Activated CD4-positive, alpha-beta T cell treated with anti-CD3 and anti-CD28 coated beads, Interleukin-2, amount 50 U/mL, for 24 hours (primary cell): ENCODE measurements at places on chromosomes 16 and 17.
A peak's percentile ranks its signal among the peaks of the same experiment; 100 is the strongest.

GRCh38 chr16:11302977-11303376 lies 21.8 kb upstream of the PRM1 start:
- no peak for DNase-seq

GRCh38 chr16:63922560-63922959 lies 1199.3 kb downstream of the CDH11 start:
- DNase-seq, result no peak

DNA sequence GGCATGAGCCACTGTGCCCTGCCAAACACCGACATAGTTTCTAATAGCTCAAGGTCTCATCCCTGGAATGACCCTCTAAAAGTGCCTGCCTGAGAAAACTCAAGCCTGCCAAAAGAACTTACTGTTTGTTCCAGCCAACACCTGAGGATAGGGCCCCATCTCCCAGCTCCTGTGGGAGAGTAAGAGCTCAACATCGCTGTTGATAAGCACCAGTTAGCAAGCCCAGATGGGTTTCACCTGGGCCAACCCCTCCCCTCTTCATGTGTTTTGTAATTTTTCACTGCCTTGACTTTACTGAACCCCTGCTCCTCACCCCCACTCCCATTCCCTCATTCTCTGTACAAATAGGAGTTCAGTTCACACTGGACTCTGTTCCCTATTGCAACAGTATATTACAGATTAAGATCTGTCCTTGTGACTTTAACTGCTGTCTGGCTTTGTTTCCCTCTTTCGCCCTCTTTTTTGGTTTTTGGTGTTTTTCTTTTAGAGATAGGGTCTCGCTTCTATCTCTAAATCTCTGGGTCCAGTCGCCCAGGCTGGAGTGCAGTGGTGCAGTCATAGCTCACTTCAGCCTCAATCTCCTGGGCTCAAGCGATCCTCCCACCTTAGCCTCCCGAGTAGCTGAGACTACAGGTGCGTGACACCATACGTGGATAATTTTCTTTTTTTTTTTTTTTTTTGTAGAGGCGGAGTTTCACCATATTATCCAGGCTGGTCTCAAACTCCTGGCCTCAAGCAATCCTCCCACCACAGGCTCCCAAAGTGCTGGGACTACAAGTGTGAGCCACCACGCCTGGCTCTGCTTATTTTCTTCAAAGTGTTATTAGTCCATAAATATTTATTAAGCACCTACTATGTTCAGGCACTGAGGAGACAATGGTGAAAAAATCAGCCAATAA lies 12.3 kb downstream of the NUPR1 start:
- no peak for DNase-seq

- DNase-seq, result no peak
Observed at GRCh38 chr17:47993964-47994363, 23.1 kb downstream of the CDK5RAP3 start.

DNA sequence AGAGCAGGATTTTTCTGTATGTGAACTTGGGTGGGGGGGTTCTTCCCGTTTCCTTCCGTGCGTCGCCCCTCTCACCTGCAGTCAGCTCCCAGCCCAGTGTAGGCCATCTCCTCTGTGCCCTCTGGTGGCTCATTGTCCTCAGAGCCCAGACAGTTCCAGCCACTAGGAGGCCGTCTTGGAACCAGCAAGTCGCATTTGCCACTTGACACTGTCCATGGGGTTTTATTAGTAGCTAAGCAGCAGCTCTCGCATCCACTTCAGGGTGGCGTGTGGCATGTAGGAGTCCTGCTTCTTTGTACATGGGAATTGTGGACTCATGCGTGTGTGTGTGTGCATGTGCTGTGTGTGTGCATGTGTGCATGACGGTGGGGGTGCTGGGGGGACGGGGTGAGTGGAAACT lies 74.0 kb downstream of the SEC14L1 start:
- no peak for DNase-seq

GRCh38 chr17:38587203-38587602 lies 18.5 kb downstream of the SRCIN1 start:
- no peak for DNase-seq

DNA sequence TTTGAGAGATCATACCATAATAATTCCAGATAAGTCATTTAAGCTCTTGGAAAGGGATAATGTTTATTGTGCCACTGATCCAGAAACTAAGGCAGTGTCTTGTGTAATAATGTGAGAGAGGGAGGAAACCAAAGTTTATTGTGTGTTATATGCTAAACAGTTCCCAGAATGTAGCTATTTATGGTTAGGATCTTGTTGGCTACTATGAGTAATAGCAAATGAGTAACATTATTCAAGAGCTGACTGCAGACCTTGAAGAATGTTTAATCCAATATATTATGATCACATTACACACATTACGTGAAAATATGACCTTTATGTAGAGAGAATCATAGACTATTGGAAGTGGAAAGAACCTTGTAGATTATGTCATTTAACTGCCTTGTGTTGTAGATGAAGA lies 139.5 kb downstream of the BCAS3 start:
- DNase-seq, result no peak

- DNase-seq, result no peak
Observed at GRCh38 chr16:3566990-3567389, 10.2 kb downstream of the NLRC3 start.

DNA sequence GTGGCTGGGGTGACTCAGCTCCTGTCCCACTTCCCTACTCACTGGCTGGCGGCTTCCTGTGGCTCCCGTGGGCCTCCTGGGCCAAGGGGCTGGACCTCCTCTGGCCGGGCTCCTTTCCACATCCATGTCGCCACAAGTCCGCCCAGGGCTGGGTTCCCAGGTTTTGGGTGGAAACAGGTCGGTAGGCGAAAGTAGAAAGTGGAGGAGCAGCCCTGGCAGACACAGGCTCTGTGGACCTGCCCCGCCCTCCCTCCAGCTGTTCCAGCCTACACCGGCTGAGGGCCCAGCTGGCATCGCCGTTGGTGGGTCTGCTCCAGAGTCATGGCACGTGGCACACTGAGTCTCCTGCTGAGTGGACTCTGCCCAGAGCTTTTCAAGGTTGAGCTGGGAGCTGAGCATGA lies 28.7 kb downstream of the GSE1 start:
- DNase-seq, result no peak

GRCh38 chr16:72211110-72211509 lies 39.2 kb upstream of the PMFBP1 start:
- no peak for DNase-seq

GRCh38 chr17:82351254-82351712 lies 7.8 kb upstream of the TEX19 start:
- no peak for DNase-seq

DNA sequence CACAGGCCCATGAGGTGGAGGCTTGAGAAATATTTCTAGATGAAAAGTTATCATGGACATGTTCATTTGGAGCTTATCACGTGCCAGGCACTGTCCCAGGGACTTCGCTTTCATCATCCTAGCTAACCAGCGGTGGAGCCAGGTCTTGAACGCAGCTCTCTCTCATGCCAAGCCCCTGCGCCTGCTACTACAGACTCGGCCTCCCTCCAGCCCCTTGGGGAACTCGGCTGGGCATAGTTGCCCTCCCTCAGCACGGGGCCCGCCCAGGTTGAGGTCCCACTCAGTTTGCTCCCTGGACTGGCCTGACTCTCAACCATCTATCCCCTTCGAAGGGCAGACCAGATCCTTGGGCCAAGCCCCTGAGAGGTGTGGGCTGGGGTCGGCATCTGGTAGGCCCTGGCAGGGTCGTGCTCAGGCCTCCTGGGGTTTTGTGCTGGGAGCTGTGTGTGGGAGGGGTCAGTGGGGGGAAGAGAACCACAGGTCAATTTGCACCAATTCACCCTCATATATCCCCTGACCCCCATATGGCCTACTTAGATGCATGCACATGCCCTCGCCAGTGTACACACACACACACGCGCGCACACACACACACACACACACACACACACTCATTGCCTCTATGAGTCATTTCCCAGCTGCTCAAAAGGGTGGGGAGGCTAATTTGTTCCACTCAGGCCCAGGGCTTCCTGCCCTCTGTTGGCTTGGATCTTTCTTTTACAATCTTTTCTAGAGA lies 12.1 kb upstream of the SCN4A start:
- peak; percentile 48 for DNase-seq

DNA sequence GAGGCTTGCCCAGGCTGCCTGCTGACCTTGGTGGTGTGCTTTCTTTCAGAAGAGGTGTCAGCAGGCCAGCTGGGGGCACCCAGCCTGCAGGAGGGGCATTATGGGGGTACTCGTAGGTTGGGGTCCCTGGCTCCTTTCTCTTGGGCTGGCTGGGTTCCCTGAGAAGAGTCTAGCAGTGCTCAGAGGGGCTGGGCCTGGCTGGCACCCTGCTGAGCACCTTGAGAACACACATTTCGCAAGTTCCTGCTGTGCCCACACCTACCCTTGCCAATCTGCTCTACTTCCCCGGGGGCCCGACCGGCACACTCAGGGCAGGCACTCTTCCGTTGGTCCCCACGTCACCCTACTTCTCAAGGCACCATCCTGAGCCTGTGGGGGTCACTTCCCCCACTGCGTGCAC lies 5.1 kb downstream of the CEMP1 start:
- DNase-seq, result no peak

DNA sequence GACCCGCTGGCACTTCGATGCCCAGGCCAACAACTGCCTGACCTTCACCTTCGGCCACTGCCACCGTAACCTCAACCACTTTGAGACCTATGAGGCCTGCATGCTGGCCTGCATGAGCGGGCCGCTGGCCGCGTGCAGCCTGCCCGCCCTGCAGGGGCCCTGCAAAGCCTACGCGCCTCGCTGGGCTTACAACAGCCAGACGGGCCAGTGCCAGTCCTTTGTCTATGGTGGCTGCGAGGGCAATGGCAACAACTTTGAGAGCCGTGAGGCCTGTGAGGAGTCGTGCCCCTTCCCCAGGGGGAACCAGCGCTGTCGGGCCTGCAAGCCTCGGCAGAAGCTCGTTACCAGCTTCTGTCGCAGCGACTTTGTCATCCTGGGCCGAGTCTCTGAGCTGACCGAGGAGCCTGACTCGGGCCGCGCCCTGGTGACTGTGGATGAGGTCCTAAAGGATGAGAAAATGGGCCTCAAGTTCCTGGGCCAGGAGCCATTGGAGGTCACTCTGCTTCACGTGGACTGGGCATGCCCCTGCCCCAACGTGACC lies 5.0 kb downstream of the WFIKKN2 start:
- DNase-seq, result no peak

DNA sequence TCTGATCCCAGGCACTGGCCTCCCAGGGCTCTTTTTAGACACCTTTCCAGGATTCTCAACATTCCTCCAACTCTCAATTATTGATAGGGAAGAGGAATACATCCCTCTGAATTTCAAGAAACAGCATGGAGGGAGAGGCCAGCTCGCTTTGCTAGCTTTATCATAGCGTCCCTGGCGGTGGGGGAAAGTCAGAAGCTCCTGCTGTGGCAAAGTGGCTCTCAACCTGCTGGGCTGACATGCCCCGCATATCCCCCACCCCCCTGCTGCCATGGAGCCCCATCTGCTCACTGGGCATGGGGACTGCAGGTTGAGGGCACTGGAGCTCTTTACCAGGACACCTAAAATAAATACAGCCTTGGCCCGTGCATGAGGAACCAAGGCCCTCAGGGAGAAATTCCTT lies 140.3 kb downstream of the SLC39A11 start:
- DNase-seq, result no peak

DNA sequence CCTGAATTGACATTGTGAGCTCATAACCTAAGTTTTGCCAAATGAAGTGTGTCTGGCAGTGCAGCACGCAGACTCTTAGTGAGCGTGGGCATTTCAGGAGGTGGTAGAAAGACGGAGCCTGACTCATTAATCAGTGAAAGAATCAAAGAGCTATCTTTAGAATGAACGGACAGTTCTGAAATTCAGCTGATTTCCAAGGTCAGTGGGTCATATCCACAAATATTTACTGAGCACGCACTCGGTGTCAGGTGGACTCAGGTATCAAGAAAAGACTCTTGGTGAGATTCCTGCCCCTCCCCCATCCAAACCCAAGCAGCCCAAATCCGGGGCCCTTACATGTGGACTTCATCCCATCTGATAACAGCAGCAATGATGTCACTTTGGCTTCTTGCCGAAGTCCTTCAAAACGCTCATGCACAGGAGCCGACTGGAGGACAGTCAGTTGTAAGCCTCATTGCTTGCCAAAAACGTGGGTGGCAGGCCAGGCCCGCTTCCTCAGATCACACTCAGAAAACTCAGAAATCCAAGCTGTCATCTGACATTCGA lies 185.8 kb downstream of the HS3ST3A1 start:
- DNase-seq, result no peak

DNA sequence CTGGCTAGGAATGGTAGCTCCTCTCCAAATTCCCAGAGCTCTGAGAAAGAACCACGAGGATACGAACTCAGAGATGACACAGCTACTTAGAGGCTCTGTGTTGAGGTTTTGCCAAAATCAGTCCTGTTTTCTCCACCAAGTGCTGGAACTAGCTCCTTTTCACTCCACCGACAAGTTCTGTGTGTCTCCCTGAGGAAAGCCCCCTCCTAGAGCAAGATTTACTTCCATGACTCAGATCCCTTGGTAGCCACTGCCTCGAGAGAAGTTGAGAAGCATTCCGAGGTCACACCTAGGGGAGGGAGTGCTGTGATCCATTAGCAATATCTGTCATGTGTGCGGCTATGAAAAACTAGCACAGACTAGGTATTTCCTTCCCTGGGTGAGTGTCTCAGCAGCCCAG lies 30.6 kb downstream of the IL21R start:
- no peak for DNase-seq

DNA sequence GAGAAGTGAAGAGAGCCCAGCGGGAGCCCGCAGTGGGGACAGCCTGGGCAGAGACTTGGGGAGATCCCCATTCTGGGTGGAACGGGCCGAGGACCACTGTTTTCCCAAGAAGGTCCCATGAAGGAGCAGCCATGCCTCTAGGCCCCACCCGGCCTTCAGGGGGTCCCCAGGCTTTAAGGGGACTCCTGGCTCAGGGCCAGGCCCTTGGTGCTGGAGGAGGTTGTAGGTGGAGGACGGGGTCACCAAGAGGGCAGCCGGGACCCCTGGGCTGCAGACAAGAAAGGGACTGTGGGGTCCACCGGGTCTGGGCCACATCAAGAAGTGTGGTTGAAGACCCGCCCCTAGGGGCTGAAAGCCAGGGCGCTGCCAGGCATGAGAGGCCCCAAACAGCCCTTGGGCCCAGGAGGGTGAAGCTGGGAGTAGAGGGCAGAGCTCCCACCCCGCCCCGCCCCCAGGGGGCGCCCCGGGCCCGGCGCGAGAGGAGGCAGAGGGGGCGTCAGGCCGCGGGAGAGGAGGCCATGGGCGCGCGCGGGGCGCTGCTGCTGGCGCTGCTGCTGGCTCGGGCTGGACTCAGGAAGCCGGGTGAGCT lies at the start of gene PRSS21:
TSS of gene PRSS21 (plus strand) at position 487 of the 589 bp plus-strand sequence. CDS start at position 519, 32 bp downstream.
- no peak for DNase-seq

DNA sequence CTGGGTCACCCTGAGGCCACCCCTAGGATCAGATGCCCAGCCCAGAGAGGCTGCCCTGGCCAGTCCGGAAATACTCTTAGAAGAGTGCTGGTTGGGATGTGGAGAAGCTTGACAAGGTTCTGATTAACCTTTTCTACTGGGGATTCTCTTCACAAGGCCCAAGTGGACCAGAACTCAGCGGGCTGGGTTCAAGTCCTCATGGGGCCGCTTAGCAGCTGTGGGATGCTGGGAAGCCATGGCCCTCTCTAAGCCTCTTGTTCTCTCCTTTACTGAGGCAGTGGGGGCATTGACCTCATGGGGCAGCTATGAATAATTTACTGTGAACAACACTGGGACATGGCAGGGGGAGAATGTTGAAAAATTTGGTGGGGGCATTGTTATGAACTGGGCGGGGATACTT lies 92.8 kb downstream of the CYLD start:
- DNase-seq, result no peak
